ENCODE measurements at places on chromosomes 3 and 15. TPM values are rescaled to one million over a fixed set of nuclear protein-coding genes. Genes with fewer than 3 reads are reported as not detected.

- no peaks in the 10 kb centered on the region for H3K4me1 ChIP-seq
- no peaks in the 10 kb centered on the region for H3K27me3 ChIP-seq
- H3K27ac ChIP-seq: no peak overlapping the region
Observed at GRCh38 chr3:87575550-87575949, 299.2 kb upstream of the POU1F1 start.

LRRC15 gene
- total RNA-seq: not detected

SPINK8 gene
- total RNA-seq: not detected

DNA sequence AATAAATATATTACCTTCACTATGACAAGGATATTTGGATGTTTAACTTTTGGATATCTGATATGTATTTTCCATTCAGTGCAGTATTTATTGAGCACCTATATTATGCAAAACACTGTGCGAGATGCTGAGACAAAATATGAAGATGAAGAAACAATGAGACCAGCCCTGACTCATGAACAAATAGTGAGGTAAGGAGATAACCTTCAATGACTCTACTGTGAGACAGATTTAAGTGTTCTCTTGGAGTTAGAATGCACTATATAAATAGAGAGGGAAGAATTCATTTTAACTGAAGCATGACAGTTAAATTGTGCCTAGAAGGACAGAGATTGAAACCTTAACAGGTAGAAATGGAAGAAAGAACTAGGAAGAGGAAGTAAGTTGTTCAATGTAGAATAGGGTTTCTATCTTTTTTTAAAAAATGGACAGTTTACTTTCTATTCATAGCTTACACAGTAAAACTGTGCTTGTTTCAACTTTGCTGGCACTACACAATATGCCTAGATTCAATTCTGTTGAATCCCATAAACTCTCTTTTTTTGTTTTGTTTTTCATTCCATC is 124.2 kb downstream of the ZBTB20 start:
- no peak overlapping the region for H3K27ac ChIP-seq
- DNase-seq: no peak
- no peaks in the 10 kb centered on the region for H3K36me3 ChIP-seq
- H3K27me3 ChIP-seq: no peaks in the 10 kb centered on the region
- no peaks in the 10 kb centered on the region for H3K4me1 ChIP-seq
- no peak overlapping the region for H3K4me3 ChIP-seq

GRCh38 chr3:144771381-144771870 is 799.8 kb downstream of the DIPK2A start:
- no peak overlapping the region for H3K4me3 ChIP-seq
- H3K4me1 ChIP-seq: no peaks in the 10 kb centered on the region
- H3K27me3 ChIP-seq: no peaks in the 10 kb centered on the region
- no peak overlapping the region for H3K27ac ChIP-seq

GRCh38 chr3:156619376-156619775 is 55.0 kb upstream of the TIPARP start:
- DNase-seq: no peak
- no peaks in the 10 kb centered on the region for H3K36me3 ChIP-seq
- no peak overlapping the region for H3K4me3 ChIP-seq
- H3K4me1 ChIP-seq: no peaks in the 10 kb centered on the region

DNA sequence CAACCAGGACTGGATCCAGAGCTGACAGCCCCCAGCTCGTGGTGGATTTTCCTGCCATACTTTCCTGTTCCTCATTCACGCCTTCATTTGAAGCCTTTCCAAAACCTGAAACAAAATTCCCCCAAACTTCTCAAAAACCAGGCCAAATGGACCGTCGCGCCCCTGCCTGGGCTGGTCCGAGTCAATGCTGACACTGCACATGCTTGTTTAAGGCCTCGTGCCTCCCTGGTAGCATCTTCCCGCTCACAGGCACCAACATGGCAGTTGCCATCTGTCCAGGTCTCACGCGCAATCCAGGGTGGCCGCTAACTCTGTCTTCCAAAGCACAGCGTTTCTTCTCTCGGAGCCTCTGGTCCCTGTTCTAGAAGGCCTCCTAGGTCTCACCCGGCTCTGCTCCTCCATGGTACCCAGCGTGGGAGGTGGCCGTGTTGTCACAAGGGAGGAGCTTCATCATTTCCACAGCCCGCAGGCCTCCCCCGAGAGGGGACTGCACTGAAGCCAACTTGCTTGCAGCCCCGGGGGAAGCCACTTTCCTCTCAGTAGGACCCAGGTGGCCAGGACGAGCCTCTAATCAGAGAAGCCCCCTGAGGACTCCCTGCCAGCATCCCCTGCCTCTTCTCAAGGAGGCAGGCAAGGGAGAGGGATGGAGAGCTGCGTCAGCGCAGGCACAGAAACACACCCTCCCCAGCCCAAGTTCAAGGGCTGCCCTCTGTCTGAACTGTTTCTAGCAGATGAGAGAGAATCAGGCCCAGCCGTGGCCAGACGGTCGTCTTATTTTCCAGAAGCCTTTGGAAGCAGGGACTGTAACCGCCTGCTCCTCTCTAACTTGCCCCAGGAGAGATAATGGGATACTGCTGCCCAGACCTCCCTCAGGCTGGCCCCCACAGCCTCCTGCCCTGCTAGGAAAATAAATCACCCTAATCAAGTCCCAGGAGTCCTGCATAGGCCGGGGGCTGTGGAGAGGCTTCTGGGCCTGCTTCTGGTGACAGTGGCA is 152.8 kb upstream of the TLE3 start:
- no peaks in the 10 kb centered on the region for H3K27me3 ChIP-seq
- no peaks in the 10 kb centered on the region for H3K36me3 ChIP-seq
- H3K4me3 ChIP-seq: no peak overlapping the region
- H3K27ac ChIP-seq: no peak overlapping the region
- H3K4me1 ChIP-seq: no peaks in the 10 kb centered on the region

Data from naive thymus-derived CD4-positive, alpha-beta T cell (primary cell).